Right renal pelvis (tissue), 4 donors: ENCODE measurements at places on chromosomes 6 and 20.

DNA sequence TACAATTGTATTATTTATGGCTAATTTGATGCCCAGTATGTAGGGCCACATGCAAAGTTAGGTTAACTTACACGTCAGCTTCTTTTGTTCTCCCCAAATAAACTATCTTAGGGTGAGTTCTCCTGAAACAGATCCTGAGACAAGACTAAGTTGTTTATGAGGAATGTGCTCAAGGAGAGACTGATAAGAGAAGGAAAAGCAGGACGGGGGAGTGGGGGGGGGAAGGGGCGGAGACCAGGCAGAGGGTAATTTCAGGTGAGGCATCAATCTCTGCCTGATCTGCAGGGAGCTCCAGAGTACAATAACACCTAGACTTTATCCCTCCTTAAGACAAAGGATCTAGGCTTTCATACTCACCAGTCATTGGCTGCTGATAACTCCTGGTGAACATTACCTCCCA is 220.6 kb upstream of the BTBD3 start:
- no peak for DNase-seq

- no peak for DNase-seq
These were observed 27.3 kb downstream of the PAQR8 start for GRCh38 chr6:52389264-52389625.

- DNase-seq = no peak
These were observed 53.3 kb downstream of the CAP2 start for GRCh38 chr6:17446713-17447112.

DNA sequence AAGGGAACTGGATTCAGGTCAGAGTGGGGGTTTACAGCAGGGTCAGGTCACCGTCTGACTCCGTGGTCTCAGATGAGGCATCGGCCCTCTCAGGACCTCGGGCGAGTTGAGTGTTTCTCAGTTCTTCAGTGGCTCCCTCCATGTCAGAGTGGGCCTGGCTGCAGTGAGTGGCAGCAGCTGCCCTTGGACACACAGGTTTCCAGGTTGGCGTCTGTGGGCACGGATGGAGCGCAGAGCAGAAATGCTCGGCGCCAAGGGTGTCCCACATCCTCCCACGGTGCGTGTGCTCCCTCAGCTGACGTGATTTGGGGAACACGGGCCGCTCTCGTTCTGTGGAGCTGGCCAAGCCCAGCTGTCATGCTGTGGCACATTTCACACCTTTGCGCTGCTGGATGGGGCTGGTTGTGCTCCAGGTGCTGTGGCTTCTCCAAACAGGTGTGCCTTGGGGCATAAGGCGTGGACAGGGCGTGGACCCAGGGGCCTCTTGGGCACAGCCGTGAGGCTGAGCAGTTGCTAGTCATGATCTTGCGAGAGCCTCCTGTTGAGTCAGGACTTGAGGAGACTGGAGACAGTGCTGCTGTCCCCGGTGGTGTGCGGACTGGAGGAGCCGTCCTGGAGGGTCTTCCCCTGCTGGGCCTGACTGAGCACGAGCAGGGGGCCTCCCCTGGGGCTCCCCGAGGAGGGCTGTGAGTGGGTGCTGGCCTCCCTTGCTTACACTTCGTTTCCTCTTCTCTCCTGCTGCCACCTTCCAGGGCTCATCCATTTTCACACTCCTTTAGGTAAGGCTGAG is 9.5 kb upstream of the DNAJC5 start:
- no peak for DNase-seq

GRCh38 chr6:149079911-149080491 is 237.5 kb upstream of the TAB2 start:
- DNase-seq = no peak

DNA sequence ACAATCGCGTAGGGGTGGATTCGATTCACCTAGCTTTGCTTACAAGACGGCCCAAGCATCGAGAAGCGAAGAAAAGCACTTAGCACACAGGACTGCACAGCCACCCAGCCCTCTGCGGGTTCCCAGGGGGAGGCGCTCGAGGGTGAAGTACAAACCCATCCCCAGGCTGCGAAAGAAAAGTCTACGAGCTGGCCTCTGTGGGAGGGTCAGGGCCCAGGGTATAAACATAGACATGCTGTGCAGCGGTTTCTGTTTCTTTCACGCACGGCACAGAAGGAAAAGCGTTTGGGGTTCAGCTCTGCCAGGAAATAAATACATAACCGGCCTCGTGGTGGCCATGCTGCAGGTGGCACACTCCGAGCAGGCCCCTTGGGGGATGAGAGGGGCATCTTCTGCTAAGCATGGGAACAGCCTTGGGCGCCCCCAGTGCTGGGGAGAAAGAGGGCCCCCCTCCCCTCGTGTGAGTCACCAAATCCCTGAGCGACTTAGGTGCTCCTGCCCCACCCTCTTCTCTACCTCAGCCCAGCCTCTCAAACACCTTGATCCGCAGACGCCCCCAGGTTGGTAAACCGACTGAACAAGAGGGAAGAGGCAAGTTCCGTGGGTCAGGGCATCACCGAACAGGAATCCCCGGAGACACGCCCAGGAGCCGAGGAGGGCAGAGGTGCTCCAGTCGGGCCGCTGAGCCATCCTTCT is 91.6 kb upstream of the RIPOR2 start:
- DNase-seq = no peak

DNA sequence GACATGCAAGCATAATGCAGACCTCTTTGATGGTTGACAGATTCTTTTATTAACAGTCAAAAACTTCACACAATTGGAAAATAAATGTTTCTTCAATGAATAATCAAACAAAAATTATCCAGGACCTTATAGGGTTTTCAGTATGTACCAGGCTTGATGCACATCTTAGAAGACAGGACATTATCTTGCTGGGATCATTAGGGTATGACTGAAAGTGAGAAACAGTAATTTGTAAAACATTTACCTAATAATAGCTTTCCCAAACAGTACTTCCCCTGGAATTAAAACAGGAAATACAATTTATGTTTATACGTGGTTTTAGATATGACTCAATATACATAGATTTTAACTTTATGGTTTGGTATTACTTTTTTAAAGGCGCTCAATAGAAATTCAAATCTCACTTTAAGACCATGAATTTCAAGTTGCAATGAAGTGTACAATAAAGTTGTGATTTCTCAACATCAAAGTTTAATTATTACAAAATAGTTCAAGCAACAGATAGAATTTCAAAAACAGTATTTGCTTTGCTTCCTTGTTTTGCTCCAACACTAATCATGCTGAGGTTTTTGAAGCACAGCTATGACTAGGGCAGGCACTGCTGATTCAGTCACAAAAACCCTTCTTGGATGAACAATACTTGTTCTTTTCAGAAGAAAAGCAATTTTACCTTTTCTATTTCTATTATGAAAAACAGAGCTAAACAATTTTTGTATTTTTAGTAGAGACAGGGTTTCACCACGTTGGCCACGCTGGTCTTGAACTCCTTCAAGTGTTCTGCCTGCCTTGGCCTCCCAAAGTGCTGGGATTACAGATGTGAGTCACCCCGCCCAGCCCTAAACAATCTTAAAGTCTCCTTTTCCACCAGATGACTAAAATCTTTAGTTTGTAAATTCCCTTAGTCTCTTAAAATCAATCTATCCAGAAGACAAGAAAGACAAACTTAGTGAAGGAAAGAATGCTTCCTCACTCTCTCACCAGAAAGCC is 13.7 kb downstream of the SOD2 start:
- DNase-seq = no peak

DNA sequence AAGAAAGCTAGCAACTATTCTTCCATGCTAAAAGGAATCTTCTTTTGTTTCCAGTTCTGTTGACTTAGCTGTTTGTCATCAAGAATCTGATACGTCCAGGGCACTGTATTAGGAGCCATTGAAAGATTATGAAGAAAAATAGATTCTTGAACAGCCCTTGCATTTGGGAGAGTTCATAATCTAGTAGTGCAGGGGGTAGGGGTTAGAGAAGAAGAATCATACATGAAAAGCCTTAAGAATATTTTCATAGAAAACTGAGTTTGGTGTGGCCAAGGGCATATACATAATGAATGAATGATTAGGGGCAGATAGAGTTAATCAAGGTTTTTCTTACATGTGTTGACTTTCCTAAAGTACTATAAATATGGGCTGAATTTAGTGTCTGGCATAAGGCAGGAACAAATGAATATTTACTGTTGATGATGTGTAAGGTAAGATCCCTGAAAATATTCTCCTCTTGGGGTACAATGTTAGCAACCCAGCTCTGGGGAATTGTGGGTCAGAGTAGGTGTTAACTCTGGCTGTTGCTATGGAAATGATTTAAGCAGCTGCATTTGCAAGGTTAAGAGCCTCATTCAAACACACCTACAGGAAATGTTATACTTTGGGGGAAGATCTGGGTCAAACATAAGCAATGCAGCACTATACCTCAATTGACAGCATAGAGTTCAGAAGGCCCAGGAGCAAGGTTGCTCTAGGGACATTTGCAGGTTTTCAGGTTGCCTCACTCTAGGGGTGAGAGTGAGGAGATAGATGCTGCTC is 667.3 kb upstream of the CITED2 start:
- DNase-seq = no peak

- DNase-seq = no peak
These were observed 4.6 kb downstream of the METTL24 start for GRCh38 chr6:110353457-110354001.

DNA sequence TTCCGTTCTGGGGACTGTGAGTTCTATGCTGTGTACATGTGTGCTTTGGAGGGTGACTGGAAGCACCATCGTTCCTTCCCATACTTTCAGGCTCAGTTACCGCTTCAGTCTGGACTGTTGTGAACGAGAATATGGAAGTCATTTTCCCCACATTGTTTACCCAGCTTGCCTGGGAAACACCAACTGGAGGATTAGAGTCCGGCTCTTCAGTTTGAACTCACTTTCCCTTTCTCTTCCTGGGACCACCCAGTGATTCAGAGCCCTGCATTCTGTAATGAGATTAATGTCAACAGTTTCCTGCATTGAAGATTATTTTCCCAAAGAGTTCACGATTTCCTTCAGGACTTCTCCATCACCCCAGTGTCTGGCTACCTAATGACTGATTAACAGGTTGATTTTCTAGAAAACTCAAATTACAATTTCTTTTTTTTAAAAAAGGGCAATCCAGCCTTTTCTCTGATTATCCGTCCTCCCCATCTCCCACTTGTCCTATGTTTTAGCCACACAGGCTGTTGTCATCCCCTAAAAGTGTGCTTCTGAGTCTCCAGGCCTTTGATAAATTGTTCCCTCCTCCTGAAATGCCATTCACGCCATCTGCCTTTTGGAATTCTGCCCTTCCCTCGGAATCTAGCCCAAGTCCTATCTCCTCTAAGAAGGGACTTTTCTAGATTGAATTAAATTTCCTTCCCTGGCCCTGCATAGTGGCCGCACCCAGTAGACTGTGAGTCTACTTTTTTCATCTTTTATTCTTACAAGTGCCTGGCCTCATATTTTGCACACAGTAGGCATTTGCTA is 3.3 kb upstream of the TAGAP start:
- no peak for DNase-seq

DNA sequence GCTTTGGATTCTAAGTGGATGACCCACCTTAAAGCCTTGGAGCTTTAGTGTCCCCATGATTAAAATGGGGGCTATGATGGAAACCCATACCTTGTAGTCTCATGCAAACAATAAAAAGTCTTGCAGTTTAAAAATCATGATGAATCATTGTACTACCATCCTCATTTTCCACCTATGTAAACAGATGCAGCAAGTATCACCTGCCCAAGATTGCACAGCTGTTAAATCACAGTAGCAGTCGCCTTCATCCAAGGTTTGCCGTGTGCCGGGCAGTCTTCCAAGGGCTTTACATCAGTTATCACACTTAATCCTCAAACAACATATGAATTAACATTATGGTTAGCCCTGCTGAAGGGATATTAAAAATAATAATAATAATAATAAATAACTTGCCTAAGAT is 210.3 kb downstream of the FOXA2 start:
- DNase-seq = no peak

GRCh38 chr20:38011696-38012095 is 21.6 kb downstream of the TTI1 start:
- no peak for DNase-seq

DNA sequence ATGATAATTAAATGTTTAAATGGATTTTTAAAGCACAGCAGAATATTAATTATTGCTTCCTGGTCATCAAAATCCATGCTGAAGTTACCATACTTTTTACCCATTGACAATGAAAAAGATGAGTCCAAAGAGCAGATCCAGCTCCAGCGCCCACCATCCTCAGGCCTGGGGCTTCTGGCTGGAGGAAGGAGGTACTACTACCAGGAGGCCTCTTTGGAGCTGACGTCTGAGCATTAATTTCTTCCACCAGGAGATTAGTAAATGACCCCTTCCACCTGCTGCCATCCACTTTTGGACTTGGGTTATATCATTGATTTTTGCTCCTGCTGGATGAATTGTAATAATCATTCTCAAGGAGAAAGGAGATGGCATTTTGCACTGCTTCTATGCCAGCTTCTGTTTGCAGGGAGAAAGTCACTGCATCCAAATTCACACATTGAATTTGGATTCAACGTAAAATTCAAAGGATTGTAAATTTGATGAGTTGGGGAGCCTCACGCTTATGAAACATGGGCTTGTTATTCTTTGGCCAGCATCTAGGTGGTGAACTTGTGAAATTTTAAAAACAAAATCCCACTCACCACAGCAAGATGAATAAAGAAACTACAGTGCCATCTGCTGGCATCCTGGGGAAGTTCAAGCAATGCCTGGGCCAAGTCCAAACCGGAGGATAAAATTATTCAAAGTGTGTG is 121.8 kb downstream of the SASH1 start:
- DNase-seq = peak; percentile 59

DNA sequence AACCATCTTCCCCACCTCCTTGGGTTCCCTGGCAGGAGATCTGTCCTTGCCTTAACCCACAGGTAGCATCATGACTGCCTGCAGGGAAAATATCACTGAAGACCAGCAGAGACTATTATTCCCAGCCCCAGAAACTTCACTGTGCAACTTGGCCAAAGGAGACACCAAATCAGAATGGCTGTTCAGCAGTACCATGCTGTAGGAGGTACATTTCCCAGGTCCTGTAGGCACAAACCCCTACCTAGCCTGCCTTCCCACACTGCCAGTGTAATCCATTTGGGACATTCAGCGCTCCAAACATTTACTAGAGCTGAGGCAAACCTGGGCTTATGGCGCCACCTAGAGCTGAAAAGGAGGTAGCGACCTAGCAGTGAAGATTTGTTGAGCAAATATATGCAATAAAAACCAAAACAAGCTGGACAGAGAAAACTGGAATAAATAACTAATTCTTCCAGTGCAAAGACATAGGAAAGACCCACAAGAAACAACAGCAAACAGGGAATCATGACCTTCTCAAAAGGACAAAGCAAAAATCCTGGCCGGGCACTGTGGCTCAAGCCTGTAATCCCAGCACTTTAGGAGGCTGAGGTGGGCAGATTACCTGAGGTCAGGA is 60.3 kb downstream of the VTA1 start:
- no peak for DNase-seq

- no peak for DNase-seq
These were observed 43.6 kb upstream of the ASCC3 start for GRCh38 chr6:100924534-100925227.

GRCh38 chr20:31747640-31748039 is 8.6 kb downstream of the TPX2 start:
- no peak for DNase-seq
